Occipital lobe (tissue), 3 donors: ENCODE measurements at places on chromosomes 2 and 18. TPM values are rescaled to one million over a fixed set of nuclear protein-coding genes. Genes with fewer than 3 reads are reported as not detected.

SMAD7 gene
- total RNA-seq, result 18.7 TPM

GRCh38 chr2:6526093-6526824 is 339.4 kb downstream of the CMPK2 start:
- no peak for DNase-seq

- DNase-seq, result no peak
Observed at GRCh38 chr2:175929850-175930249, 72.2 kb downstream of the LNPK start.

UGT1A4 gene
- not detected for total RNA-seq

GRCh38 chr18:74836296-74837139 is 238.8 kb downstream of the ZNF407 start:
- no peak for DNase-seq

CRYGC gene
- total RNA-seq, result not detected

MAPK4 gene
- 30.3 TPM for total RNA-seq

RESP18 gene
- not detected for total RNA-seq

- DNase-seq, result no peak
Observed at GRCh38 chr2:124476291-124476690, 451.2 kb downstream of the CNTNAP5 start.

DNA sequence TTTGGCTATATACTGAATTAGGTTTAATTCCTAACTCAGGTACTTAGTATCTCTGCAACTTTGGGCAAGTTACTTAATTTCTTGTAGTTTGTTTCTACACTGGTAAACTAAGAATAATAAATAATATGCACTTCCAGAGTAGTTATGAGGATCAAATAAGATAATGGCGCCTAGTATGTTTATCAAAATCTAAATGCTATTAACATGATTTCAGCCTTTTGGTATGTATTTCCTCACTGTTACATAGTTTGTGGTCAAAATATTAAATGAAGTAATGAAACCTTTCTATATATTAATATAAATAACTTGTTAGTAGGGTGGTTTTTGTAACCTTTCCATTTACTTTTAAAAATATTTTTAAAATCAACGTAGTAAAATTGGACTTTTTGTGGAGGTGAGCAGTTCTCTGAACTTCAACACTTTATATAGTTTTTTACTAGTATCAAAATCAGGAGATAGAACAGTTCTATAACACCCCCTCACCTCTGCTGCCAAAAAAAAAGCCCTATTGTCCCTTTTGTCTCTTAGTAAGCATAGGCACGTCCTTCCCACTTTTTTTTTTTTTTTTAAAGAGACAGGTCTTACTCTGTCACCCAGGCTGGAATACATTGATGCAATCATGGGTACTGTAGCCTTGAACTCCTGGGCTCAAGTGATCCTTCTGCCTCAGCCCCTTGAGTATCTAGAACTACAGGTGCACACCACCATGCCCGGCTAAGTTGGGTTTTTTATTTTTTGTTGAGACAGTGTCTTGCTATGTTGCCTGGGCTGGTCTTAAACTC is 44.8 kb downstream of the RAB3GAP1 start:
- no peak for DNase-seq

AMER3 gene
- total RNA-seq, result 32.8 TPM

GRCh38 chr2:188851311-188851710 is 122.9 kb upstream of the COL3A1 start:
- DNase-seq, result no peak

DNA sequence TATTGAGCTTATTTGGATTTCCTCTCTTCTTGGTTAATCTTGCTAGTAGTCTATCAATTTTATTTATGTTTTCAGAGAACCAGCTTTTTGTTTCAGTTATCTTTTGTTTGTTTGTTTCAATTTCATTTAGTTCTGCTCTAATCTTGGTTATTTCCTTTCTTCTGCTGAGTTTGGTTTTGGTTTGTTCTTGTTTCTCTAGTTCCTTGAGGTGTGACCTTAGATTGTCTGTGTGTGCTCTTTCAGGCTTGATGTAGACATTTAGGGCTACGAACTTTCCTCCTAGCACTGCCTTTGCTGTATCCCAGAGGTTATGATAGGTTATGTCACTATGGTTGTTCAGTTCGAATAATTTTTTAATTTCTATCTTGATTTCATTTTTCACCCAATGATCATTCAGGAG is 141.6 kb downstream of the ZNF236 start:
- no peak for DNase-seq

GRCh38 chr18:47397671-47398319 is 146.3 kb upstream of the SKOR2 start:
- DNase-seq, result no peak
